MCF 10A (cell line): ENCODE measurements at places on chromosomes 3 and 15. TPM values are rescaled to one million over a fixed set of nuclear protein-coding genes. Genes with fewer than 3 reads are reported as not detected.
A peak's percentile ranks its signal among the peaks of the same experiment; 100 is the strongest.

TTLL13 gene
- 0.47 TPM in 1 of 2 replicates, not detected in the other for total RNA-seq

ZBED2 gene
- total RNA-seq, result 6.5 and 19.0 TPM in 2 replicates

SV2B gene
- total RNA-seq, result 0.44 and 0.96 TPM in 2 replicates

- DNase-seq, result no peak
Observed at GRCh38 chr3:160481856-160482255, 32.3 kb upstream of the TRIM59 start.

DNA sequence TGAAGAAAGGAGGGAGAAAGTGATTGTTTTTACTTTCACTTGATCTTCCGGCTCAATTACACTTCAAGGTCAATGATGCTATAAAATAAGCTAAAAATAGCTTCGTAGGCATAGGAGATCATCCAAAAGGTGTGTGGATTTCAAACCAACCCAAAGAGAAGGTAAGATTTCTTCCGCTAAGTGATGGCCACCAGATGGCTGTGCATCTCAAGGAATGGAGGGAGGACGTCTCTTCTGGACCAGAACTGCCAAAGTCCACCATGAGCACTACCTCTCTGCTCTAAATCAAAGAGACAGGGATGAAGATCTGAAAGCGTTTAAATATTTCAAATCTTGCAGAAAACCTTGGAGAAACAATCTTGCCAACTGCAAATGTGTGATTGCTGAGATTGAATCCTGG is 199.1 kb upstream of the ZPLD1 start:
- peak; percentile 41 for DNase-seq
